Activated CD8-positive, alpha-beta T cell treated with anti-CD3 and anti-CD28 coated beads, Interleukin-2, amount 10 ng/mL, durations not matched to agents 7 days and 5 days (primary cell): ENCODE measurements at places on chromosomes 11 and 22. TPM values are rescaled to one million over a fixed set of nuclear protein-coding genes. Genes with fewer than 3 reads are reported as not detected.

OR8D1 gene
- total RNA-seq = not detected

DNA sequence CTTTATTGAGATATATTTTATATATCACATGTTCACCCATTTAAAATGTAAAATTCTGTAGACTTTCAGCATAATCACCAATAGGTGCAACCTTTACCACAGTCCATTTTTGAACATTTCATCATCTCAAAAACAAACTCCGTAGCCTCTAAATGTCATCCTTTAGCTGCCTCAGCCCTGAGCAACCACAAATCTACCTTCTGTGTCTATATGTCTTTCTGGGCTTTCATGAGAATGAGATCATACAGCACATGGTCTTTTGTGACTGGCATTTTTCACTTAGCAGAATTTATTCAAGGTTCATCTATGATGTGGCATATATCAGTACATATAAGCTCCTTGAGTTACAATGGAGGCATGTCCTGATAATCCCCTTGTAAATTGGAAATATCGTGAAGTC lies 320.5 kb downstream of the ETS1 start:
- no peak for DNase-seq

- no peak for DNase-seq
These were observed 28.6 kb upstream of the YPEL1 start for GRCh38 chr22:21764038-21764804.

- DNase-seq = no peak
These were observed 385 bp downstream of the TST start for GRCh38 chr22:37018815-37019308.
